ENCODE measurements at places on chromosomes 3 and 15. TPM values are rescaled to one million over a fixed set of nuclear protein-coding genes. Genes with fewer than 3 reads are reported as not detected.

DNA sequence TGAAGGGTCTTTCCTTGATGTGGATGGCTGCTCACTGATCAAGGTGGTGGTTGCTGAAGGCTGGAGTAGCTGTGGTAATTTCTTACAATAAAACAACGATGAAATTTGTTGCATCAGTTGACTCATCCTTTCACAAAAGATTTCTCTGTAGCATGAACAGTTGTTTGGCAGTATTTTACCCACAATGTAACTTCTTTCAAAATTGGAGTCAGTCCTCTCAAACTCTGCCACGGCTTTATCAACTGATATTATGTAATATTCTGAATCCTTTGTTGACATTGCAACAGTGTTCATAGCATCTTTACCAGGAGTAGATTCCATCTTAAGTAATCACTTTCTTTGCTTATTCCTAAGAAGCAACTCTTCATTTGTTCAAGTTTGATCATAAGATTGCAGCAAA, 252.6 kb downstream of the UBE2E2 start:
- DNase-seq: no peak

- no peak for DNase-seq
Measured at GRCh38 chr15:83695901-83696425, 42.0 kb downstream of the ADAMTSL3 start.

- no peak for DNase-seq
Measured at GRCh38 chr15:85557385-85557784, 177.0 kb downstream of the AKAP13 start.

HSPBAP1 gene
- 9.4 TPM for total RNA-seq

MYRIP gene
- 10.6 TPM for total RNA-seq

- DNase-seq: no peak
Measured at GRCh38 chr3:69058180-69058946, 6.2 kb upstream of the TMF1 start.

ARNT2 gene
- 43.2 TPM for total RNA-seq

DNA sequence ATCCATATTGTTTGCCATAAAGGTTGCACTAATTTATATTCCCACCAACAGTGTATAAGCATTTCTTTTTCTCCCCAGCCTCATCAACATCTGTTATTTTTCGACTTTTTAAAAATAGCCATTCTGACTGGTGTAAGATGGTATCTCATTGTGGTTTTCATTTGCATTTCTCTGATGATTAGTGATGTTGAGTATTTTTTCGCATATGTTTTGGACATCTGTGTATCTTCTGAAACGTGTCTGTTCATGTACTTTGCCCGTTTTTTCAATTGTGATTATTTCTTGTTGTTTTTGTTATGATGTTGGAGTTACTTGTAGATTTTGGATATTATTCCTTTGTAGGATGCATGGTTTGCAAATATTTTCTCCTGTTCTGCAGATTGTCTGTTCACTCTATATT, 46.5 kb downstream of the TP63 start:
- no peak for DNase-seq

DNA sequence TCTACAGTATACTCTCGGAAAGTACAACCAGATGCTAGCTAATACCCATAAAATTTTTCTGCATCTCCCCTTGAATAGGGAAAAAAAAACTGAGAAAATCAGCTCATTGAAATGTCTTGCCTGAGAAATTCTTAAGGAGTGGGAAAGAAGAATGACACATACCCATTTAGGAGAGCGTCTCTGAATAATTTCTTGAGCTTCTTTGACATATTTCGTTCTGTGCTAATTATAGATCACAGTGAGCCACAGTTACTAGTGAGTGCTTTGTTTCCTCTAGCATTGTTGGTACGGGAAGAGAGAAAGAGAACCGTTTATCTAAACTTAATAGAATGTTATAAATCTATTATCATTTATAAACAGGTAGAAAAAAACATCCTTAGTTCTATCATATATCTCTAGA, 588.4 kb downstream of the UNC13C start:
- no peak for DNase-seq

- no peak for DNase-seq
Measured at GRCh38 chr15:92391640-92392039, 2.0 kb upstream of the ST8SIA2 start.

DNA sequence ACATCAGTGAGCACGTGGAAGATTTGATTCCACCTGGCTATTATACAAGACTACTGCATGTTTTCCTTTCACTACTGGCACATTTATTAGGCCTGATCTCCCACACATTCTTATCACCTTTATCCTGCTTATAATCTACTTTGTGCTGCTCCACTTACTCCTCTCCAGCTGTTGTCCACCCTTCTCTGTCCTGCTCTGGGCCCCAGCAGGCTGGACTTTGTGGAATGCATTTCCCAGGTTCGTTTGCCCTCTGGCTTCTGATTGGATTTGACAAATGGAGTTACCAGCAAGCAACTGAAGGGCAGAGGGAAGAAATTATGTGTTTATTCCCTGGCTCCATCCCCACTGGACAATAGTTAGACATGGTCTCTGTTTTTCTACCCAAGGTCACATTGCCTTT, 75.5 kb downstream of the DCLK3 start:
- no peak for DNase-seq

CCDC13 gene
- 2.4 TPM for total RNA-seq

DNA sequence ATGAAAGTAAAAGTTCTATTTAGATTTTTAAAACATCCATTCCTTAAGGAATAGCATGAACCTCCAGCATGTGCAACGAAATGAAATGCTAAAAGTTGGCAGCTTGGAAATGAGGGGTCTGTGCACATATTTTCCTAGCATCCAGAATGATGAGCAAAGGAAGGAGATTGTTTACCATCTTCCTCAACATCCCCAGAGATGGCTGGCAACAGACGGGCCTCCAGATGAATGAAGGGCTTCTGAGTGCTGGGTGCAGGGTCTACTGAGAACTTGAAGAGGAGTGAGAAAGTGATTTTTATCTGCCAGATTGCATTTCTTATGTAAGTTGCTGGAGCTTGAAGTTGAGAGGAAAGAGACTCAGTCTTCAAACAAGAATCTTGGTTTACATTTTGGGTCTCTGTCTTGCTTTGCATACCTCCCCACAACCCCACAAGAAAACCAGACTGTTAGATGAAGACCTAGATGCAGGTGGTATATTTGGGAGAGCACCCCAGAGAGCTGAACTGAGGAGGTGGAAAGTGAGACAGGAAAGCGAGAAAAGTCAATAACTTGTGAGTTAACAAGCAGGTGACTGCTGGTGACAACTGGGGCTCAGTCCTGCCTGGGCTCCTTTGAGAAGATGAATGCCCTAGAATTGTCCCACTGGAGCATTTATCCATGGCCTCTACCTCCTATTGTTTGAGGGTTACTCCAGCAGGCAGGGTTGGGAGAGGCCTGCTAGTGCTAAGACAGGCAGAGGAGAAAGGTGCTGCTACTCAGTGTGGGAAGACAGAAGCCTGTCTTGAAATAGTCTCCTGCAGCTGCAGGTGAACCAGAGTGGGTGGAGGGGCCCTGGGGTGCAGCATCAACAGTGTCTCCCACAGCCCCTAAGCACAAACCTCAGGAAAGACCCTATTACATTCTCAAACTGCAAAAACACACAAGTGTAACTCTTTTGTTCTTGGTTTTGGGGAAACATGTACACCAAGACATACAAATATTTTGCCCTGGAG, 10.5 kb upstream of the CCK start:
- no peak for DNase-seq

- DNase-seq: no peak
Measured at GRCh38 chr3:109532257-109533216, 195.2 kb upstream of the DPPA4 start.

- DNase-seq: no peak
Measured at GRCh38 chr3:125644036-125645005, 49.0 kb upstream of the OSBPL11 start.

EPB42 gene
- total RNA-seq: 2.0 TPM

GRCh38 chr15:81491414-81492096, 117.5 kb upstream of the TMC3 start:
- no peak for DNase-seq

IL17RE gene
- total RNA-seq: under 0.01 TPM

DNA sequence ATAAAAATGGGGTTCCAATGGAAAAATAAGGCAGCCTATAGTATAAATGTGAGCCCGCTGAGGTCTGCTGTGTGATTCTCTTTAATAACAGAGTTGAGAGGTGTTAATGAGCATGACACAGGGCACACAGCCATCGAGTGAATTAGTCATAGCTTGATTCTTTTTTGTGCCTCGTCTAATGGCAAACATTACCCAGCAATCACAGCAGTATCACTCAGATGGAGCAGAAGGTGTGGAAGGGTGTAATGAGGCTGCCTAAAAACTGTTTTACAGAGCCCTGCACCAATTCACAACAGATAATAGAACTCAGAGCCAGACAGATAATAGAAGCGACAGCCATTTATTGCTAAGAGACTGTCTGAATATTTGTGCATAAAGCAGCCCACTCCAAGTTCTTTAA, 178.6 kb upstream of the TPRG1 start:
- DNase-seq: no peak

GRCh38 chr3:68360492-68360891, 571.9 kb downstream of the TAFA4 start:
- no peak for DNase-seq

GRCh38 chr15:66832664-66833063, 130.6 kb downstream of the SMAD6 start:
- no peak for DNase-seq

DNA sequence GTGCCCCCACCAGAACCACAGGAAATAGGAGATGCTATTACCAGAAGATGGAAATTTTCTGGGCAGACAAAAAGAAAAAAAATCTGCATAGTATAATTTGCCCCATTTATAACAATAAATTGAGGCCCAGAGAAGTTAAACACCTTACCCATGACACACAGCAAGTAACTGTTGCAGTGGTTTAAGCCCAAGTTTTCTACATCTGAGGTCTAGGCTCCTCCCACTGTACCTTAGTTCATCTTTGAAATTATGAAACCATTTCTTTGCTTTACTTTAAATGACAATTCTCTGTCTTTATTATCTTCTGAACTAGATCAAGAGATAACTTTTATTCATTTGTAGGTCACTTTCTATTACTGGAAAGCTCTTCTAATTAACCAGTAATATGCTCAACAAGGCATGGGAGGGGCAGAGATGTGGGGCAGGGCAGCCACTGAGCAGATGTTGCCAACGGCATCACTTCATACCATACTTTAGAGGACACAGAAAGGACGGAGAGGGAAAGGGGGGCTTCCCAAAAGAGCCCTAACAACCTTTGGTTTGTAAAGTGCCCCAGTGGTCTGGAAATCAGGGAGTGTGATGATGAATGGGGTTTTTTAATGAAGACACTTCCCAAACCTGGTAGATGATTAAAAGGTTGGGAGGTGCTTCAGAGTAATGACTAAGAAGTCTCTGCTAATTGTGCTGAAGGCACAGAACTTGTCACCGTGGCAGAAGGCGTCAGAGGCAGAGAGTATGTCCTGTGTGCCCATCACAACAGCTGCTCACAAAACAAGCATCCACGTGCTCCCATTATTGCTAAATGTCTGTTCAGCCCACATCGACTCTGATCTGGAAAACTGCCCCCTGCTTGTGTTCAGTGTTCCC, 342.5 kb downstream of the SHQ1 start:
- DNase-seq: no peak

OR5H2 gene
- total RNA-seq: not detected

DNA sequence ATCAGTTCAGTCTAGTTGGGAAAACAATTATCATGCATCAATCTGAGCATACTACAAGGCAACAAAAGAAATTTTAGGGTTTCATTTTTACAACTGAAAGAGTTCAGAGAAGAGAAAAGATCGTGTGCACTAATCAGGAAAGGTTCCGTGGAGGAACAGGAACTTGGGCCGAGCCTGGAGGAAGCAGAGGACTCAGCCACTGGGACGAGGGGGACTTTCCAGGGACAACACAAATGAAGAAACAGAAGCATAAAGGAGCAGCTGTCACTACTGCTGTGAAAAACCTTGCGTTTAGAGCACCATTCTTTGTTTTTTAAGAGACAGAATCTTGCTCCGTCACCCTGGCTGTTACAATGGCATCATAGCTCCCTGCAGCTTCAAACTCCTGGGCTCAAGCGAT, 60.5 kb downstream of the MYO1E start:
- no peak for DNase-seq

PPARG gene
- 1.2 TPM for total RNA-seq

- DNase-seq: peak; percentile 50
Measured at GRCh38 chr15:68334661-68335124, 57.1 kb downstream of the FEM1B start.

- no peak for DNase-seq
Measured at GRCh38 chr15:32707436-32707835, 10.4 kb upstream of the GREM1 start.

GRCh38 chr3:71616571-71617021, 33.1 kb upstream of the FOXP1 start:
- no peak for DNase-seq

- no peak for DNase-seq
Measured at GRCh38 chr15:69652293-69652692, 199.7 kb downstream of the RPLP1 start.

TNIK gene
- 75.4 TPM for total RNA-seq

GRCh38 chr3:123769356-123769743, 114.8 kb downstream of the MYLK start:
- no peak for DNase-seq

- DNase-seq: peak; percentile 10
Measured at GRCh38 chr3:180828001-180828720, 84.3 kb upstream of the FXR1 start.

GRCh38 chr15:89857673-89858072, 36.1 kb downstream of the AP3S2 start:
- no peak for DNase-seq

GRCh38 chr15:71093054-71094024, 21.9 kb upstream of the THSD4 start:
- DNase-seq: no peak

GRCh38 chr15:90322538-90322937, 29.5 kb upstream of the ZNF774 start:
- DNase-seq: no peak

- peak; percentile 24 for DNase-seq
Measured at GRCh38 chr3:177358091-177358976, 161.1 kb upstream of the TBL1XR1 start.

DNA sequence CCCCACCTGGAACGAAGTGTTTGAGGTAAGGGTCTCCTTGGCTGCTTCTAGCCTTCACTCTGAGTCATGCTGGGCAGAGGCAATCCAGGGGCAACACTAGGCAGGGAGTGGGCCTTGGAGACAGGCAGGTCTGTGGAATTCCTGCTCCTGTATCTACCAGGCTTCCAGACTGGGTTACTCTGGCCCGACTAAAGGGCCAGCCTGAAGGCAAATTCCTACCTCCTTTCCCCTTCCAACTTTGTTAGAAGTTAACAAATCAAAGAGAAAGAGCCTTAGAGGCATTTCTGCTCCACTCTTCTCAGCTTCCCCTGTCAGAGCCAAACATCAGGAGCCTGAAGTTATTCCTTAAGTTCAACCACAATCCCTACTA, 30.1 kb downstream of the ESYT3 start:
- no peak for DNase-seq

DNA sequence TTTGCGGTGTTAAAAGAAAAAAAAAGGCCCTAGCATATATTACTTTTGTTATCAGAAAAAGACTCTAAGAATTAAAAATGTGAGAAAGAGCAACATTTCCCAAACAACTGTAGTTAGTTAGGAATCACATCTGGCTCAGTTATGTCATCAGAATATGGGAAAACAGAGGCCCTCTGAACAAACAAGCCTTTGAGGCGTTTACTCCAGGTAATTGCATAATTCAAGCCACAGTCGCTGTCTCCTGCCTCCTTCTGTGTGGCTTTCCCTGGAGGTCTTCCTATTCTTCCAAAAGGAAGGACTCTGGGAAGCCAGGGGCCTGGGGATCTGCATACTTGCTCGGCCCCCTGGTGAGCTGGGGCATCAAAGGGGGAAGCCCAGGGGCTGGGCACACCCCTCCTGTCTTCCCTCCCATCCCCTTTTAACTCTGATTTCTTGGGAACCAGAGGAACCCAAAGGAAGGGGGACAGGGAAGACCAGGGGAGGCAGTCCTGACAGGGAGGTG, 3.7 kb upstream of the FAM107A start:
- DNase-seq: no peak

GRCh38 chr15:89669309-89669865, 9.8 kb downstream of the PLIN1 start:
- DNase-seq: no peak

ATP6V1A gene
- total RNA-seq: 257 TPM

Measured in frontal cortex (tissue), 4 donors.